ENCODE measurements at places on chromosomes 7 and 10.

GRCh38 chr10:42998481-42999384 is 78.1 kb upstream of the RET start:
- DNase-seq = no peak

GRCh38 chr10:101562231-101562630 is 25.8 kb downstream of the POLL start:
- DNase-seq = no peak

- no peak for DNase-seq
These were observed 678.1 kb downstream of the ANKRD7 start for GRCh38 chr7:118902600-118902999.

DNA sequence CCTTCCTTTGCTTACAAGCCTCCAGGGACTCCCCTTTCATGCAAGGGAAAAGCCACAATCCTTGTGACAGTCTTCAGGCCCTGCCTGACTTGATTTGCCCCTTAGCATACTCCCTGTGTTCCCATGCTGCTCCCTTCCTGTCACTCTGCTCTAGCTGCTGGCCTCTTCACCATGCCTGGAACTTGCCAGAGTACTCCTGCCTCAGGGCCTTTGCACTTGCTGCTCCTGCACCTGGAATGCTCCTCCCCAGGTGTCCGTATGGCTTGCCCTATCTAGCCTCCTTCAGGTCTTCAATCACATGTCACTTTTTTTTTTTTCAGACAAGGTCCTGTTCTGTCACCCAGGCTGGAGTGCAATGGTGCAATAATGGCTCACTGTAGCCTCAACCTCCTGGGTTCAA is 22.8 kb upstream of the GOLGA7B start:
- no peak for DNase-seq

DNA sequence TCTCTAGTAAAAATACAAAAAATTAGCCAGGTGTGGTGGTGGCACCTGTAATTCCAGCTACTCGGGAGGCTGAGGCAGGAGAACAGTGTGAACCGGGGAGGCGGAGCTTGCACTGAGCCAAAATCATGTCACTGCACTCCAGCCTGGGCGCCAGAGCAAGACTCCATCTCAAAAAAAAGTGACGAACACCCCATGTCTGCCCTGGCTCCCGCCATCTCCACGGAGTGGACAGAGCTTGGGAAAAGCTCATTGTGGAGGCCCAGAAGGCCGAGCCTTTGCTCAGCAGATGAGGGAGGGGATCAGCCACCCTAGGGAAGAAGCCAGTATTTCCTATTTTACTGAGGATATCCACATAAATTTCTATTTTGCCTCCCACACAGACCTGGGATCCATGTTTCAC is 136.8 kb downstream of the DIP2C start:
- DNase-seq = no peak

Data from stimulated activated CD4-positive, alpha-beta T cell treated with anti-CD3 and anti-CD28 coated beads, Interleukin-1b, Interleukin-23, amount 100 ng/mL, for 4 hours (primary cell).